Activated naive CD8-positive, alpha-beta T cell treated with anti-CD3 and anti-CD28 coated beads, Interleukin-2, amount 50 U/mL, for 16 hours (primary cell): ENCODE measurements at places on chromosomes 2 and 18.

DNA sequence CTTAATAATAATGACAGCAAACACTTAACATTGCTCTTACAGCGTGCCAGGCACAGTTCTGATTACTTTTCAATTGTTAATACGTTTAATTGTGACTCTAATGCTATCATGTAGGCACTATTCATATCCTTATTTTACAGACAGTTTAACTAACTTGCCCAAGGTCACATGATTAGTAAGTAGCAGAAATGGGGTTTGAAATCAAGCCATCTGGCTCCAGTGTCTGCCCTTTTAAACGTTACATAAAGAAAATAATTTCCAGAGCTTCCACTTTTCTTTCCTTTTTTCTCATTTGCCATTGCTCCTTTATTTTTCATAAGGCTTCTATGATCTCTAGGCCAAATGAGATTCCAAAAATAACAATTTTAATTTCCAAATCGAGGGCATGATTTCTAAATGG lies 50.6 kb upstream of the IKZF2 start:
- DNase-seq, result no peak

DNA sequence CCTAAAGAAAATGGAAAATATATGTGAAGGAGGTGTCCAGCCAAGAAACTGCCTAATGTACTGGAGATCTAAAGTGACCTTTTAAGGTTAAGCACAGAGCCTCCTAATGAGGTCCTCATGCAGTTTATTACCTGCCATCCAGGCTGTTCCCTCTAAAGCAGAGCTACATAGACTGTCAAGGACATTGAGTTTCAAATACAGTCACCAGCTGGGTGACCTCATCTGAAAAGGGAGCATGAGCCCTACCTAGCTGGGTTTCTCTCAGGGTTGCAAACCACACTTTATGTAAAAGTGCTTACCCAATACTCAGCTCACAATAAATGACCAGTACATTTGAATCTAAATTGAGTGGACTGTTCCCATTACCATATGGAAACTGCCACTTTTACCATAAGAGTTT lies 65.4 kb upstream of the CTNNA2 start:
- DNase-seq, result no peak

DNA sequence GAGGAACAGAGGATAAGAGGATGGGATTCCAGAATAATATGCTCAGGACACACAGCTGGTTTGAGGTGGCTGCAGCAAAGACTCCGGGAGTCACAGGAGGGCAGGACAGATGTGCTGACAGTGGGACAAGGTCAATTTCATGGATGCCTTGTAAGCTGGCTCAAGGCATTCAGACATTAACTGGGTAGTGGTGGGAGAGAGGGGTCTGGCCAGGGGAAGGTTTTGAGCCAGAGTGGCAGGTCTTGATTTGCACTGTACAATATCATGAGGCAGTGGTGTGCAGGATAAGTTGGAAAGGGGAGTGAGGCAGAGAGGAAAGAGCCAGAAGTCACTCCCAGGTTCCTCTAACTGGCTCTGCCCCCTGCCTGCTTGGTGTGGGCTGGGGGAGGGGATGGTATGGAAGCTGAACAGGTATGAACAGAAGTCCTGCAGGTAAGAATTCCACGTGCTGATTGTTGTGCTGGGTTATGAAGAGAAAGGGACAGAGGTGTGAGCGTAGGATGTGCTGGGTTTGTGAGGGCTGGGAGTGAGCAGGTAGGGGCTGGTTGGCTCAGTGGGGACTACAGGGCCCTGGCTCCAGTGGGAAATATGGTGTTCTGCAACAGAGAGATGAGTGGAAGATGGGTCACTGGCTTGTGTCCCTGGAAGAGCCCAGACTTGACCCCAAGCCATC lies 141.7 kb upstream of the COPS8 start:
- no peak for DNase-seq

DNA sequence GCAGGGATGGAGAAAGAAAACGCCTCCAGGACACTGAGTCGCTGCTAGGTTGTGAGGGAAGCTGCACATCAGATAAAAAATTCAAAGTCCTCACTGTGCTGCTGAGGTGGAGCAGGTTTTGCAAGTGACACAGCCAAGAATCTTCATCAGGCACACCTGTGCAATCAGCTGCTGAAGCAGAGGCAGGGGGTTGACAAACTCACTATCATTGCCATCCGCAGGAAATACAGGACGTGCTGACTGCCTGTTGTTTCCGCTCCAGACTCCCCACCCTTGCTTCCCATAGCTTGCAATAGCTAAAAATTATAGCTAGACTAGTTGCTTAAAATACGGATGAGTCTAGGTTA lies 147.8 kb upstream of the FHL2 start:
- DNase-seq, result no peak

- no peak for DNase-seq
Observed at GRCh38 chr18:55549474-55550104, 38.4 kb downstream of the TCF4 start.

GRCh38 chr2:168683996-168684395 lies 118.4 kb upstream of the NOSTRIN start:
- DNase-seq, result no peak

- no peak for DNase-seq
Observed at GRCh38 chr2:235678712-235679111, 184.9 kb downstream of the AGAP1 start.

- DNase-seq, result no peak
Observed at GRCh38 chr2:112579241-112579640, 5.2 kb upstream of the CHCHD5 start.

GRCh38 chr2:182717816-182718215 lies 1.8 kb downstream of the DNAJC10 start:
- DNase-seq, result no peak

GRCh38 chr2:215431778-215432758 lies 3.8 kb downstream of the FN1 start:
- no peak for DNase-seq

DNA sequence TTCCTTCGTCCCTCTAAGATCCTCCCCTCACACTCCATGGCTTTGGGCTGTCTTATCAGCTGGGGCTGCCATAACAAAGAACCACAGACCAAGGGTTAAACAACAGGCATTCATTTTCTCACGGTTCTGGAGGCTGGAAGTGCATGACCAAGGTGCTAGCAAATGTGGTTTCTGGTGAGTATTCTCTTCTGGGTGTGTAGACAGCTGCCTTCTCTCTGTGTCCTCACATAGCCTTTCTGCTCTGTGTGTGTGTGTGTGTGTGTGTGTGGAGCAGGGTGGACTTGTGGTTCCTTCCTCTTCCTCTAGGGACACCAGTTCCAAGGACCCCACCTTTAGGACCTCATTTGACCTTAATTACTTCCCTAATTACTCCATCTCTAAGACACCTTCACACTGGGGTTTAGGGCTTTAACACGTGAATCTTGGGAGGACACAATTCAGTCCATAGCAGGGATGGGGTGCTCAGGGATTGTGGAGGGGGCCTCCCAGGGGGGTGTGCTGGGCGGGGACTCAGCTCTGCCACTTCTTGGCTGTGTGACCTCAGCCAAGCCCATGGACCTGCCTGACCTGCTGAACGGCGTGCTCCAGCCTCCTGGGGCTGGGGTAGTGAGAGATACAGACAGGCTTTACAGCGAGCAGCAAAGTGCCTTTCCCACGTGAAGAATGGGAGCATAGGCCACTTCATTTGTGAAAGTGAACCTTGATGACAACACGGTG lies 38.0 kb downstream of the ACKR3 start:
- DNase-seq, result no peak

DNA sequence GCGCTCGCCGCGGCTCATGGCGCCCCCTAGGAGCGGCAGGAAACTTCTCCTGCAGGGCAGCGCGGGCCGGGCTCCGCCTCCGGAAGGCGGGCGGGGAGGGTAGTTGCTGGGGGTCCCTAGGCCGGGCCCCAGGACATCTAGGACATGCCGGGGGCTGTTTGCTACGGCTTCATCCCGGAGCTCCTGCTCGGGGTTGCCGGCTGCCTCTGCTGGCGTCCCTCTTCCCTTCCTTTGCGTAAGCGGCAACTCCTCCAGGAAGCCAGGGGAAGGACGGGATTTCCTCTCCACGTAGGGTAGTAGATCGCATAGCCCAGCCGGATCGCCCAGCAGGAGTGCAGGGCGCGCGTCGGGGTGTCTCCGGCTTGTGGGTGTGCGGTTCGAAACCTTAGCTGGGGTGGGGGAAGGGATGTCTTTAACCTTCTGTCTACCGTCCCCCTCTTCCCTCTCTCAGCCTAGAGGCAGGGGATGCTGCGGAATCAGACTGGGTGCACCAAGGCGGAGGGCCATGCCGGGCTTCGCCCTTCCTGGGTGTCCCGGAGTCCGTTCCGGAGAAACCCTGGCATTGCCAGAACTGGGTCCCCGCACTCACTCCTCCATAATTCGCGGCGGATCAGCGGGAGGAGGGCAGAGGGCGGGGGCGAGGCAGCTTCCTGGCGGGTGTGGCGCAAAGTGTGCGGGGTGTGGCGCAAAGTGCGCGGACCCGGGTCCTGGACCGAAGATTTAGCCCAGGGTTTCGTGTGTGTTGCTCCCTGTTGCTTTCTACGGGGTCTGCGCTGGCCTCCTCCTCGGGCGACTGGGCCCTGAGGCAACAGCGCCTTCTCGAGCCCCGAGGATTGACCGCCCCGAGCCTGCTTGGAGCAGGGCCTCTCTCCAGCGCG lies 12.2 kb upstream of the SKOR2 start:
- DNase-seq, result no peak

DNA sequence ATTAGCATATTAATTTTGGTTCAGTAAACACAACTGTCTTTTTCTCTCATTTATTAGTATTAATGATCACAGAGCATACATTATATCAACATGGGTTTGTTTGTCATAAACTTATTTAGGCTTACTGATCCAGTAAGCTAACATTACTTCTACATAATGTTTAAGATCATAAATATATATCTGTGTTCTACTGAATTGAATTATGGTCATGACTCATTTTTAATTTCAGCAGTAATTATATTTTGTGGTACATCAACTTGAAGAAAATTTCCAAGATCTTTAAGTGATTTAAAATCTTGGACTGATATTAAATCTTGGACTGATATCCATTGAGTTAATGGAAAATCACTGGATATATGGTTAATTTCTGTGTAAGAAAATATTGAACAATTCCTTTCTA lies 111.7 kb downstream of the CALCRL start:
- no peak for DNase-seq

DNA sequence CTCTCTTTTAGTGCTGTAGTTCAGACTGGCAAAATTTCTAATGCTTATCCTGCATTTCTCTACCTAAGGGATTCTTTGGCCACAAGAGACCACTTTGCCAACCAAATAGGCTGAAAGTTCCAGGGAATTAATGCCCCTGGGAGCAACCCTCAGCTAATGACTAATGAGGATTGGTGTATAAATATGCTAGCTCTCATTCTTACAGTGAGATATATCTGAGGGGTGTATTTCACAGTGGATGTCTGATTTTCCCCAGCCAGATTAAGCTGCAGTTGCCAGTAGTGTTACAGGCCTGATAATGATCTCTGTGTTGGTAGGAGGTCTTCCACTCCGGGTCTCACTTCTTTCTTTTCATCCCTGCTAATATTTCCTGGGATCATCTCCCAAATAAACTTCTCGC lies 90.4 kb downstream of the GULP1 start:
- DNase-seq, result no peak

DNA sequence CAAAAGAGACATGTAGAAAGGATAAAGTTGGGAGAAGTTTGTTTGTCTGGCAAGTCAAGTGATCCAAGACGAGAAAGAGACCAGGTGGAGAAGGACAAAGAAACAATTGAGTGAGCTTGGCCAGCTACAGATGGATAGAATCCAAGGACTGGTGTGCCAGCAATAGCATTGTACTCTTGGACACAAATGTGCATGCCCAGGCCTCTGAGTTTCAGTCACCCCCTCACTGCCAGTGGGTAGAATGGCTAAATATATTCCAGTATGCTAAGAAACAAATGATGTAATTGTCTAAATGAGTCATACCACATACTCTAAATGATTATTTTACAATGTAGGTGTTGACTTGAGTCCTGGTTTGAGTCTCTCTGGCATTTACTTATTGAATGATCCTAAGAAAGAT lies 881.3 kb downstream of the LRRTM4 start:
- DNase-seq, result no peak

DNA sequence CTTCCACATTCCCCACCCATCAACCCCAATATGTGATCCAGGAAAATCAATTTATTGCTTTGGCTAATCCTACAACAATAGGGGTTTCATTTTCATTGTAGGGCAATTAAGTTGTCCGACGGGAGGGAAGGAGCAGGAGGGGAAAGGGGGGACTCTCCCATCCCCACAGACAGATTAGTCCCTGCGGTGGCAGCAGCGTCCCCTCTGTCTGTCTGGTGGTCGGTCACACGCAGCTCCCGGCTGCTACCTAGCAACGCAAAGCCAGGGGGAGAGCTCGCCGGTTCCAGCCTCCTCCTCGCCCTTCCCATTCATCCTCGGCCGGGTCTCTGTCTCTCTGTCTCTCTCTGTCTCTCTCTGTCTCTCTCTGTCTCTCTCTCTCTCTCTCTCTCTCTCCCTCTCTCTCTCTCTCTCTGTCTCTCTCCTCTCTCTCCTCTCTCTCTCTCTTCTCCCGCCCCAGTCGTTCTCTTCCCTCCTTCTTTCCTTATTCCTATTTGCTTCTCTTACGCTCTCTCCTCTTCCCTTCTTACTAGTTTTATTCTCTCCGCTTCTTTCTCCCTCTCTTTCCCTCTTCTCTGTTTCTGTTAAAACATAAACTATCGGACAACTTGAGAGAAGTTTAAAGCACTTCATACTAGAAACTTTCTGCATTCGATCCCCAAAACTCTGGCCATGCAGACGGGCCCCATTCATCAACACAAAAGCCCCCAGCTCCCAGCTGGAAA lies 1.2 kb downstream of the LRP2 start:
- no peak for DNase-seq

DNA sequence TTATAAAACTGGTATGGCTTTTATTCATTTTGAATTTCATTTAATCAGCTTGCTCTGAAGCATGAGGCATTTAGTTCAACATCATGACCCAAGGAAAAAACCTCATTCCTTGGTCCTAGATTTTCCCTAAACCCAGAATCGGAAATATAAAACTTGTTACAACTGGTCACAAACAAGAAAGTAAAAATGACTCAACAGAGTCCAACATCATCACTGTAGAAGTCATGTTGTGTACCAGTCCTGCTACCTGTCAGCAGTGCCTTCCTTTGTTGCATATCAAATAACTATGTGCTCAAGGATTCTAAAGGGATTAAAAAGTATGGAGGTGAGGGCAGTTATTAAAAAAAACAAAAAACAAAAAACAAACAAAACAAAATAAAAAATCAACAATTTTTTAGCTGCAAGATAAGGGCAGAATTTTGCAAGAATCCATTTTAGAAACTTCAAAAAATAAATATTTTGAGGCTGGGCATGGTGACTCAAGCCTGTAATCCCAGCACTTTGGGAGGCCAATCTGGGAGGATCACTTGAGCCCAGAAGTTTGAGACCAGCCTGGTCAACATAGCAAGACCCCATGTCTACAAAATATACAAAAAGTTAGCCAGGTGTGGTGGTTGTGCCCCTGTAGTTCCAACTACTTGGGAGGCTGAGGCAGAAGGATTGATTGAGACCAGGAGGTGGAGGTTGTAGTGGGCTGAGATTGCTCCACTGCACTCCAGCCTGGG lies 18.4 kb downstream of the NCKAP1 start:
- no peak for DNase-seq

GRCh38 chr2:69309351-69310110 lies 77.5 kb downstream of the GFPT1 start:
- no peak for DNase-seq

- no peak for DNase-seq
Observed at GRCh38 chr18:45330170-45330594, 285.1 kb upstream of the SLC14A2 start.

- no peak for DNase-seq
Observed at GRCh38 chr2:192124571-192124970, 70.2 kb downstream of the TMEFF2 start.

GRCh38 chr18:31380912-31381311 lies 4.3 kb downstream of the DSG4 start:
- DNase-seq, result no peak
